ENCODE measurements at places on chromosomes 6 and 20. TPM values are rescaled to one million over a fixed set of nuclear protein-coding genes. Genes with fewer than 3 reads are reported as not detected.

- no peak for DNase-seq
Measured at GRCh38 chr6:143482593-143482992, 28.9 kb downstream of the FUCA2 start.

- no peak for DNase-seq
Measured at GRCh38 chr20:14582855-14583254, 245.4 kb upstream of the FLRT3 start.

- DNase-seq, result no peak
Measured at GRCh38 chr6:113401231-113401630, 455.9 kb upstream of the MARCKS start.

GRCh38 chr6:146851837-146852236 lies 253.1 kb downstream of the ADGB start:
- DNase-seq, result no peak

DNA sequence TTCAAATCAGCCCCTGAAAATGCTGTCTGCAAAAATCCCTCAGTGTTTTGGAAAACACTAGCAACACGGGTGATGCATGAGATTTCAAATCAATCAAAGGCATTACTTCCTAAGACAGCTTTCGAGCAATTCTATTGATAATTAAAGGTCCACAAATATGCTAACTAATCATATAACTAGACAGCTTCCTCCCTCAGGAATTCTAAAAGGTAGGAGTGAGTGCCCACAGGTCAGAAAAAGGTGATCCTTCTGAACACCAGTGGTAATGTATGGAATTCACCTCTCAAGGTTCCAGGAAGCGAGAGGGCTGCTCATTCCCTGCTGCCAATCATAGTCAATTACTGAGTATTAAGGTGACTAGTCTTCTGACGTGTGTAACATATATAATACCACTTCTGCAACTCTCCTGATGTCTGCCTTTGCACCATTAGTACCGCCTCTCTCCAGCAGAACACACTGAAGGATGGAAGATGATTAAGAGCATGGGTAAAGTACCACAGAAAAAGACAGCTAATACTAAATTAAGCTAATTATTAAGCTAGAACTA lies 16.4 kb downstream of the MAN1A1 start:
- no peak for DNase-seq

DNA sequence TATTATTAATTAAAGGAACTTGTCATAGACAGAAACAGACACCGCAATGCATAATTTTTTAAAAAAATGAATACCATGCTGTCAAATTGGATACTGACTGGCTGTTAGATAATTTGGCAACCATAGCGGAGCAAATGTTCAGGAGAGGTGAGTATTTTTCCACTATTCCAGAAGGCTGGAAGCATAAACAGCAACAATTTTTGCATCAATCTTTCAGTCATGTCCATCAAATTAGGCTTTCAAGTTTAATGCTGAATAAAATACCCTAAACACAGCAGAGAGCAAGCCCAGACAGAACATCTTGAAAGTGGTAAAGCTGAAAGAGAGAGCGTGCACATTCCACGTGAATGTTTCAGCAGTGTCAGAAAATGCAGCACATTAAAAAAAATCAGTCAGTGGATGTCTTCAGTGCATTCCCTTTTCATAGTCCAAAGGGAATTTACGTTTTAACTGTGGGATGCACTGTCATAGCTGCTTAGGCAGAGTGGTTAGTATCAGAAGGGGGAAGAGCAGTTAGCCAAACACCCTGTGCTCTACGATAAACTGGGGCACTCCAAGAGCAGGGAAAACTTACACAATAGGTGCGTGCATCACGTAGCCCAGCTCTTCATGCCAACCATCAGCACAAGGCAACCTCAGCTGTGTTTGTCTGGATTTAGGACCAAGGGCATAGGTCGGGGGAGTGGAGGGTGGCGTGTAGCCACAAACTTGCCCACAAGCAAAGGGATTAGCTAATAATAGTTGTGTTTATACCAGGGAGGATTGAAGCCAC lies 116.2 kb upstream of the STMND1 start:
- DNase-seq, result no peak

DNA sequence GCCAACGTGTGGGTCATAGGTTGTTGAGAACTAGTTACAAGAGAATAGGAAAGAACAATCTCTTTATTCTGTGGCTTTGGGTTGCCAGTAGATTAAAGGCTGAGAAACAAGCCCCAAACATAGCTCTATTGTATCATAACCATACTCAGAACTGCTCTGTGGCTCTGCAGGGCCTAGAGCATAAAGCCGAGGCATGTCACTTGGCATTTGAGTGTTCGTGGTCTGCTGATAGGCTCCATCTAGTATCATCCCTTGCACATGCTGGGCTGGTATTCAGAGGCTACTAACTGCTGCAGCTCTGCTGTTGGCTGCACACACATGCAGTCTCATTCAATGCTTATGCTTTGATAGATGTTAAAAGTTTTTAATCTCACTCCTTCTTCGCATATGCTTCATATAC lies 157.9 kb downstream of the OGFRL1 start:
- no peak for DNase-seq

DNA sequence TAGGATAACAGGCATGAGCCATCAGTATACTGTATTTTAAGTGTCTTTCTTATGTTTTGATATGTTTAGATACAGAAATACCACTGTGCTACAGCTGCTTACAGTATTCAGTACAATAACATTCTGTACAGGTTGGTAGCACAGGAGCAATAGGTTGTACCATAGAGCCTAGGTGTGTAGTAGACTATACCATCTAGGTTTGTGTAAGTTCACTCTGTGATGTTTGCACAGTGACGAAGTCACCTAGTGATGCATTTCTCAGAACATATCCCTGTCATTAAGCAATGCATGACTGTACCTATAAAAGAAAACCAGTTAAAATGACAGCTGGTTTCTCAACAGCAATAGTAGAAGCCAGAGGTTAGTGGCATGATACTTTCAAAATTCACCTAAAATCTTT lies 3.0 kb upstream of the ZBTB24 start:
- no peak for DNase-seq

DNA sequence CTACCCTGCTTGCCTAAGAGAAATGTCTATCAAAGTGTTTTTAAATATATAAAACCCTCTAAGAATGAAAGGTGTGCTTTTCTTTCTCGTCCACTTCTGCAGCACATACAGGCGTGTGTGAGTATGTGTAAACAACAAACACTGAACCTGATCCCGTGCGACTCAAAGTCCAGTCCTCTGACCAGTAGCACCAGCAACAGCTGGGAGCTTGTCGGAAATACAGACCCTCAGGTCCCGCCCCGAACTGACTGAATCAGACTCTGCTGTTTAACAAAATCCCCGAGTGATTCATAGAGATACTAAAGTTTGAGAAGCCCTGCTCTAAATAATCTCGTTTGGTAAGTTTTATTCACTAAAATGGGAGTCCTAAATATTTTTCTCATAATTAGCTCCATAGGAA lies 208.0 kb upstream of the KCNQ5 start:
- DNase-seq, result no peak

DNA sequence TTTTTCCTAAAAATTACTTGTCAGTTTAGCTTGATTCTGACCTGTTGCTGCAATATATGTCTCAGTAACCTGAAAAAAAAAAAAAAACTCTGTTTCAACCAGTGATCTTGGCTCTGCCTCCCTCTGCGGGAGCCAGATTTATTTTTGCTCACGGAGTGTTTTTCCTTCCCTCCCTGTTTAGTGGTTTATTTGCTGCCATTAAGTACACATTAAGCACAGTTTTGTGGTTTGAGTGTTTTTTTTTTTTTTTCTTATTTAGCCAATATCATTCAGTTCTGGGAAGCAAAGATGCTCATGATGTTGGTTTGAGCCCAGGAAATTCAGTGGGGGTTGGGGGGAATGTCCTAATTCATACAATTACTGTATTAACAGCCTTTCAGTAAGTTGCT lies 110.1 kb upstream of the GPR6 start:
- no peak for DNase-seq

DNA sequence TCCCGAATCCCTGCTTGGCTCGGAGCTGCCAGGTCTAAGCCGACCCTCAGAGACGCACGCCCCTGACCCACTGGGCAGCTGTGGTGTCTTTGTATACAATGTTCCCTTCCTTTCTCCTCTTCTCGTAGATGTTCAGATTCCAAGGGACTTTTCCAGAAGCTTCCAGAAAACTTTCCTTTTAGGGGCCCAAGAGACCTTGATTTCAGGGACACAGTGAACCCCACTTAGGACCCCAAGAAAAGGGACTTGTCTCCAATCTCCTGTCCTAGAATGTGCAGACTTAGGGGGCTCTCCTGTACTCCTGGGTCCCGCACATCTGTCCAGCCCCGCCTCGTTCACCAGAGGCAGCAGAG lies 103.5 kb downstream of the EDN3 start:
- no peak for DNase-seq

GRCh38 chr6:35216412-35216732 lies 2.6 kb downstream of the SCUBE3 start:
- DNase-seq, result no peak

DNA sequence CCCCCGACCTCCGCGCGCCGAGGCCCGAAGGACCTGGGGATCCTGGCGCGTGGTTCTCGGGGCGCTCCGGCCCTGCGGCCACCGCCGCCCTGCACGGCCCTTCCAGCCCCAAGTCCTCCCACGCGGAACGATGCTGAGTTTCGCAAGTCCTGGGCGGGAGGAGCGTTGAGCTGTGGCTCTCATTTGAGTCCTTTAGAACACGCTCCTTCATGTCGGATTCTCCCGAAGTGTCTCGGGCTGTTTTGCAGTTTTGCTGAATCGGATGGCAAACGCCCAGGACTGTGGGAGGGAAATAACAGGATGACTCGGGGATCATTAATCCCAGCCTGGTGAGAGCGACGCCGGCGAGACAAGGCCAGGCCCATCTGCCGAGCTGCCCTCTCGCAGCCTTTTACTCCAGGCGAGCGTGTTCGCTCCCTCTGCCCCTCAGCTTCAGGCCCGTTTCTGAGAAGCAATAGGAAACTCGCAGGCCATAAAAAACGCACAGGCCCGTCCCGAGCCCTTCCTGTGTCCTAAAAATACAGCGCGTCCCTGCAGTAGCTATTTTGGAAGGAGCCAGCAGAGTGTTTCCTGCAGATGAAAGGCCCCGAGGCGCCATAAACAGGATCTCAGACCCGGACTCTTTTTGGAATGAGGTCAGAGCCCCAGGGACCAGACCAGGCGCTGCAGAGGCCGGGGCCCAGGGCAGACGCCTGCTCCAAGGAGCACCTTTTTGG lies 153.5 kb downstream of the DLL1 start:
- no peak for DNase-seq

DNA sequence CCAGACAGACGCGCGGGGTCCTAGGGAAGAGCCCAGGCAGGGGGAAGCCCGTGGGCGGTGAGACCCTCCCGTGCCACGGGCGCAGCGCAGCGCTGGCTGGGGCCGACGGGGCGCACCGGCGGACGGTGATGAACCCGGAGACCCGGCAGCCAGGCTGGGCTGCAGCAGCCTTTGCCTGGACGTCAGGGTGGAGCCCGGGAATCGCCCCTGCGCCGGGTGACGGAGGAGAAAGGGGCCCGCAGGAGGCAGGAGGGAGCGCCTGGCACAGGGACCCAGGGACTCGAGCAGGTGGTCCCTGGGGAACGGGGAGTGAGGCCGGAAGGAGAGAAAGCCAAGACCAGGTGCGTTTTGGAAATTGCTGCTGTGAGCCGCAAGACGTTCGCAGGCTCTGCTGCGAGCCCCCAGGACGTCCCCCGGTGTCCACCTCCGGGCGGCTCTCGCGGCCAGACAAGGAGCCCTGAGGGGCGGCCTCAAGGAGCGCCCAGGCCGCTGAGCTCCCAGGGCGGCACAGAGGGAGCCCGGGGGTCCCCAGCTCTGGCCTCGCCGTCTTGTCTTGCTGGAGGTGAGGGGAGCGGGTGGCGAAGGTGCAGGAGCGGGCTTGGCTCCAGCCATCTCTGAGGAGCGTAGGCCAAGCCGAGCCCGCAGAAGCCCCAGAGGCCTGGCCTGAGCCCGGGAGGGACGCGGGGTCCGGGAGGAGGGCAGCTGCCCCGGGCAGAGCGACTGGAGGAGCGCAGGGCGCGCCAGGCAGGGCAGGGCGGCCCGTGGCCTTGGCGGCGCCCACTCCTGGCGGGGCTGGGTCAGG lies 191.2 kb upstream of the PDE10A start:
- DNase-seq, result peak; percentile 43

DNA sequence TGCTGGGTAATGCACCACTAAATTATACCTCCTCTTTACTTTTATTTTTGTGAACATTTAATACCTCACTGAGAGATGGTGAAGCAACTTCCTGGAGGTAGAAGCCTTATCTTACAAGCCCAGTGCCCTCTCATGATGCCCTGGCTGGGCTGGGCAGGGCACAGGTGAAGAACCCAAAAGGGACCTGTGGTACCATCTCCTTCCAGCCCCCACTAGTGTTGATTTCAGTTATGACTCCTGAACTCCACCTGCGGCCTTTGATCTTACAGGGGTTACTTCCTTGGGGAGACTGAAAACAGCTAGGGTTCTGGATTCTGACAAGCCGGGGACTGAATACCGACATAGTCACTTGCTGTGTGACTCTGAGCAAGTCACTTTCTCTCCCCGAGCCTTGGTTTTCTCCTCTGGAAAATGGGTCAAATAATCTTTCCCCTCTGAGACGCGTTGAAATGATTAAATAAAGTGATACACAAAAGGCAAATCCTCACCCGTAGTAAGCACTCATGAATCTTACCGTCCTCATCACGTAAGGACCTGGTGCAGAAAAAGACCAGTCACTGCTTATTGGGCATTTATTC lies 1.2 kb downstream of the SLC13A3 start:
- DNase-seq, result no peak

- DNase-seq, result no peak
Measured at GRCh38 chr20:48049641-48050040, 264.4 kb upstream of the SULF2 start.

DNA sequence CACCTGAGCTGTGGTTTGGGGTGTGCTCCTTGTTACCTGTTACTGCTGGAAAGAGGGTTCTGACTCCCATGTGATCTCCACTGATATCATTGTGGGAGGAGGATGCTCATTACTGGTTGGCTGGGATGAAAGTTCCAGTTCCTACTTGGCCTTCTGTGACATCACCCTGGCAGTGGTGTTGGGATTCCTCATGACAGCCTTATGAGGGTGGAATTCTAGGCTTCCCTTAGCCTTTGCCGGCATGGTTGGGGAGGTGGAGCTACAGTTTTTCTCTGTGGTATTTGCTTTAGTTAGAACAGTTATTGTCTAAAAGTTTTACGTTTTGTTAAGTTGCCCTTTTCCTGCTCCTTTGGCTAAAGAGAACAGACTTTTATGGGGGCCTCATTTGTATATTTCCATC lies 112.1 kb downstream of the AFG1L start:
- DNase-seq, result no peak

GRCh38 chr20:45211569-45212474 lies 5.0 kb downstream of the SEMG1 start:
- DNase-seq, result no peak

- DNase-seq, result no peak
Measured at GRCh38 chr6:1729133-1729749, 119.5 kb downstream of the FOXC1 start.

EEF1A2 gene
- total RNA-seq, result 34.9 TPM

ATRN gene
- 19.2 TPM for total RNA-seq

BCL2L1 gene
- total RNA-seq, result 52.9 TPM

SLC12A5 gene
- 6.6 TPM for total RNA-seq

KCNB1 gene
- total RNA-seq, result 1.5 TPM

KCNK17 gene
- total RNA-seq, result 2.7 TPM

TMEM200A gene
- total RNA-seq, result 10.4 TPM

HLA-DRB1 gene
- total RNA-seq, result 1.4 TPM

SRSF12 gene
- total RNA-seq, result 4.0 TPM

SLC22A3 gene
- total RNA-seq, result 2.2 TPM

DAAM2 gene
- total RNA-seq, result 3.1 TPM

PTCHD4 gene
- 1.6 TPM for total RNA-seq

TRIM15 gene
- 0.35 TPM for total RNA-seq

GNAS gene
- total RNA-seq, result 912 TPM

SPAG4 gene
- 8.4 TPM for total RNA-seq

DEFB118 gene
- not detected for total RNA-seq

All from WTC11 (cell line).